ENCODE measurements at places on chromosomes 1 and 21. TPM values are rescaled to one million over a fixed set of nuclear protein-coding genes. Genes with fewer than 3 reads are reported as not detected.

Gene AADACL4
- not detected for total RNA-seq

DNA sequence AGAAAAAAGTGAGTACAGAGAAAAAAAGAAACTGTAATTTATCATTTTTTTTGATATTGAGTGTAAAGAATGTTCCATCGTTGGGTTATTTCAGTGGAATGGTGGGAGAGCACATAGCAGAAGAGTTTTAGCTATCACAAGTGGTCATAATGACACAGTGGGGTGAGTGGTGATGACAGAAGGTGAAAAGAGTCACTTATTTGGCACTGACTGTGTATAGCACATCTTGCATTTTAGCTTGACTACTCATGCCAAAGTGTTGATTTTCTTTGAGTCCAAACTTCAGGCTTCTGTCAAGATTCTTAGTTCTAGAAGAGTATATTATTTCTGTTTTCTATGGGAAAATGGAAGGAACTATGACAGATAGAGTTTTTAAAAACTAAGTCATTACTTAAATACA, 261.2 kb downstream of the GRIK1 start:
- DNase-seq, result no peak

GRCh38 chr1:41249319-41249718, 7.2 kb upstream of the SCMH1 start:
- no peak for DNase-seq

GRCh38 chr1:44068442-44068921, 37.2 kb upstream of the SLC6A9 start:
- no peak for DNase-seq

Gene INAVA
- 0.29 TPM for total RNA-seq

Gene C1orf94
- not detected for total RNA-seq

DNA sequence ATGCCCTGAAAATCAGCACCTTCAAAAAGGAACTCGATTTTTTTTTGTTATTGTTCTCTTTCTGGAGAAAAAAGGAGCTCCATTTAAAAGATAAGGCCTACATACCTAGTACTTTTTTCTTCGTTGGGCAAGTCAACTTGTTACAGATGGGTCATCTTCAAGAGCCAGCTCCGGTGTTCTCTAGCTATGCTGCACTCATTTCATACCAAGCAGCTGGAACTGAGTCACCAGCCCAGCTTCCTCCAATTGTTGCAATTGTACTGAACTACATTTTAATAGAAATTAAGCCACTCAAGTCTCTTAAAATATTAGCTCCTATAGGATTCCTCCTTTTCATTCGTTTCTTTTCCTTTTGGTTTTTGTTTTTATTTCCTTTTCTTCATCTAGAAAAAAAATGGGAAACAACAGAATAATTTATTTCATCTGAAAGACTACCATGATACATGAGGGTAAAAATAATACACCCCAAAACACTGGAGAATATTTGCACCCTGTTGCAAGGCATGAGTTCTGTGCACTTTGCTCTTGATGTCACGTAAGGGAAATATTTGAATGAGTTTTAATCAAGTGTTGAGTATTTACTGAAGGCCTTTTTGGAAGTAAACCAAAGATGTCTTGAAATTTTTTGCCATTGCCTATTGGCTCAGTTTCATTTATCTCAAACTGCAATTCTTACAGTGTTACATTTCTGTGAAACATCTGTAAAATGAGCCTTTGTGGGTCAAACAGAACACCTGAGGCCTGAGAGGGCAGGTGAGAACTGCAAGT, 60.5 kb downstream of the CLIC4 start:
- no peak for DNase-seq

- DNase-seq, result no peak
These were observed 34.9 kb downstream of the ELK4 start for GRCh38 chr1:205596876-205597275.

GRCh38 chr1:222772996-222773379, 36.0 kb downstream of the FAM177B start:
- DNase-seq, result no peak

- no peak for DNase-seq
These were observed 11.2 kb downstream of the AGO1 start for GRCh38 chr1:35894183-35894582.

Gene MAD2L2
- total RNA-seq, result 18.4 TPM

- DNase-seq, result no peak
These were observed 15.4 kb upstream of the CD2 start for GRCh38 chr1:116738673-116739370.

Data from posterior vena cava (tissue), 2 donors.